K562 (cell line): ENCODE measurements at places on chromosomes 16 and 17. TPM values are rescaled to one million over a fixed set of nuclear protein-coding genes. Genes with fewer than 3 reads are reported as not detected.

PRSS36 gene
- 0.56 and 1.1 TPM in 2 replicates for total RNA-seq

TBC1D26 gene
- not detected in 2 replicates for total RNA-seq

CDRT15L2 gene
- total RNA-seq: not detected in 2 replicates

OTOP2 gene
- total RNA-seq: 0.18 and 0.27 TPM in 2 replicates

GRCh38 chr17:49775546-49776260 lies 11.8 kb upstream of the FAM117A start:
- DNase-seq: no peak

DNA sequence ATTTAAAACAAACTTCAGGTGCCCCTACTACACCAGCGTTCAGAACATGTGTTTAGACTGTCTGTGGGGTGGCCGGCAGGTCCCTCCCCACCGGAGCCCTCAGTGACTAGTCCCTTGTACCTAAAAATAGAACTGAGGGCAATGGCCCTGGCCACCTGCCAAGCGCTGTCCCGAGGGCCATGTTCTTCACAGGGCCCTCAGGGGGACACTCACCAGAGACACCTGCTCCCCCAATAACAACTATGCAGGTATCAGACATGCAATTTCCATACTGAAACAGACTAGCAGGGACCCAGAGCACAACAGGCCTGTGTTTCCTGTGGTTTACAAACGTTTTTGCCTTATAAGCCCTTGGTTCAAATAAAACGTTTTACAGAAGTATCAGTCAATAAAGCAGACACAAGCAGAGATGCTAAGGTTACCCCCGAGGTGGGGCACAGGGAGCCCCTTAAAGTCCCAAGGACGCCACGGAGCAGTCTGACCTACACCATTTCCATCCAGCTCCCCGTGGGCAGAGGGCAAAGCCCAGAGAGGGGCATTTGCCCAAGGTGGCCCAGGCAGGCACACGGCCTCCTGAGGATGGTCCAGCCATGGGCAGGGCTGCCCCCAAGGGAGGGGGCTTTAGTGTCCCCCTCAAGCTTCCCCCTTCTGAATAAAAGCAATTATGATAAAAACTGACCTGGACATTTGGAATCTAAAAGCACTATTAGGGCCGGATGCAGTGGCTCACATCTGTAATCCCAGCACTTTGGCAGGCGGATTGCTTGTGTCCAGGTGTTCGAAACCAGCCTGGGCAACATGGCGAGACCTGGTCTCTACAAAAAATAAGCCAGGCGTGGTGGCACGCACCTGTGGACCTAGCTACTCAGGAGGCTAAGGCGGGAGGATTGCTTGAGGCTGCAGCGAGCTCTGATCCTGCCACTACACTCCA lies 896 bp upstream of the MYLK3 start:
- DNase-seq: peak; percentile 53

DNA sequence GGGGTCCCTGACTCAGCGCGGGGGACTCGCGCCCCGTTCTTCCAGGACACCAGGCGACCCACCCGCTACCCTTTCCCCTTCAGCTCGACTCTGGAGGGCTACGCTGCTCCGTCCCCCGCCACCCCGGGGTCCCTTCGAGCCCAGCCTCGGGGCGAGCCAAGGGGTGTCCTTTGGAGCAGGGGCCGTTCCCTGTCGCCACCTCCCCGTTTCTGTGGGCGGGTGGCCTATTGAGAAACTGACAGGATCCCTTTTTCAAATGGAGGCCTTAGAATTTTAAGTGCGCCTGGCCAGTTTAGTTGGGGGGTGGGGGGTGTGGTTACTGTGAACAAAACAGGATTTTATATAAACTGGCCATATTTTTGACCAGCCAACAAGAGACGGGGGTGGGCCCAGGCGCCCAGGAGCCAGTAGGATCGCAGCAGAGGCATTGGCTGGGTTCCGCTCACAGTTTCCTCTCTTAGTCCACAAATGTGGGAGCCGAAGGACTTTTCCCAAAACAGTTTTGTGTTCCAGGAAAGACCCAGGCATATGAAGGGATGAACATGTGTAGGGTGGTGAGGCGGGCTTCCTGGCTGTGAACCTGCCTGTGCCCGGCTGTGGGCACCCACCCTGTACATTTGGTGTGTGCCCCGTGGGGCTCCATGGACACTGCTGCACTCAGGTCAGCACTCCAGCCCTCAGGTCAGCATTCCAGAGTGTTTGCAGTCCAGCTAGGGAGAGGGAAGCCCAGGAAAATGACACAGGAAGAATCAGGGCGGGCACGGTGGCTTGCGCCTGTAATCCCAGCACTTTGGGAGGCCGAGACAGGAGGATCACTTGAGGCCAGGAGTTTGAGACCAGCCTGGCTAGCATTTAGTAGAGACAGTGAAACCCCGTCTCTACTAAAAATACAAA lies 722 bp upstream of the TIMP2 start:
- DNase-seq: no peak

DNA sequence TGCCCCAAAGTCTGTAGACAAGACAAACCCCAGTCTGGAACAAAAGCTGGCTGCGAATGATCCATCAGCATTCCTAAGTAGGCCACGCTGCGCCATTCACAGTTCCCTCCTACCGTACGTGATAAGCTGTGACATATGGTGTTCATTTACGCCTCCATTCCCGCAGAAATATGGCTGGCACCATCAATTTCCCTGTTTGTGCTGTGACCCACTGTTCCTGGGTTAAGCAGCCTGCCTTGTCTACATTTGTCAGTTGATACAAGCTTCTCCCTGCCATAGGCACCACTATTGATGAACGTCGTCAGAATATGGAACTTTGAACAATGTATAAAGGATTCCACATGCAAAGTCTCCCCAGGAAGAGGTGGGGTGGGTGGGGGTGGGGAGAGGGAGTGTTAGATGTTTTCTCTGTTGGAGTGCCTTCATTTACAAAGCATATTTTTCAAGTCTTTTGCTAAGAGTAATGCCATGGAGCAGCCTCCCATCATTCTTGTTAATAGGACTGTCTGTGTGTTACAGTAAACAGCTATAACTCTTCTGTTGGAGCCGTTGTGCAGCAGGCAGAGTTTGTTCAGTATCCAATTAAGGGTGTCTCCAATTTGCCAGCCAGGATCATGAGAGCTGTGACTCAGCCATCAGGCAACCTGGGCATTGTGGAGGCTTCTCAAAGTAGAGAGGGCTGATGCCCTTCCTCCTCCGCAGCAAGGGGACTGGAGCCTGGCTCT lies 294.6 kb downstream of the TMEM114 start:
- no peak for DNase-seq

DNA sequence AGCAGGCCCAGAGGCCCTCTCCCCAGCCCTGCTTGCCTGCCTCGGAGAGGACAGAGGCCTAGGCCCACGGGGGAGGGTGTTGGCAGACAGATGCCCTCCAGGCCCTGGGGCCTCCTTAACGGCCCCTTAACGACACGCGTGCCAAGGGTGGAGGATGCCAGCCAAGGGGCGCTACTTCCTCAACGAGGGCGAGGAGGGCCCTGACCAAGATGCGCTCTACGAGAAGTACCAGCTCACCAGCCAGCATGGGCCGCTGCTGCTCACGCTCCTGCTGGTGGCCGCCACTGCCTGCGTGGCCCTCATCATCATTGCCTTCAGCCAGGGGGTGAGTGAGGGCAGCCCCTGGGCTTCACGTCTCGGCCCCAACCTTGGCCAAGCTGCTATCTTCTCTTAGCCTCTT lies 21.7 kb downstream of the ADCY7 start:
- DNase-seq: no peak

DNA sequence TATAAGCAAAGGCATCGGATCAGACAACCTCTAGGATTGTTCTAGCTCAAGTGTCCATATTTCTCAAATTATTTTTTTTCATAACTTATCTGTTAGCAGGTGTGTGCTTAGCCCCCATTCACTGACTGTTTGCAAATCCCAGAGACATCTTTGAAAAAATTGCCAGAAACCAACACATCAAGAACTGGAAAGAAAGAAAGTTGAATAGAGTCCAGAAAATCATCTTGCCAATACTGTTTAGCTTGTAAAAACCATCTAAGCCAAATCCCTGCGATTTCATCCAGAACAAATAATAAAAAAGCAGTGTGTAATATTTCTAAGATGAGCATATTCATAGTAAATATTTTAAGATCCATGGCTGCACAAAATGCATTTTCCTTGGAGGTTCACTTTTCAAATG lies 64.5 kb downstream of the WSCD1 start:
- no peak for DNase-seq

- no peak for DNase-seq
Measured at GRCh38 chr17:64784353-64785010, 122.4 kb upstream of the SMURF2 start.

GRCh38 chr17:39639566-39640458 lies 2.9 kb downstream of the STARD3 start:
- no peak for DNase-seq

DNA sequence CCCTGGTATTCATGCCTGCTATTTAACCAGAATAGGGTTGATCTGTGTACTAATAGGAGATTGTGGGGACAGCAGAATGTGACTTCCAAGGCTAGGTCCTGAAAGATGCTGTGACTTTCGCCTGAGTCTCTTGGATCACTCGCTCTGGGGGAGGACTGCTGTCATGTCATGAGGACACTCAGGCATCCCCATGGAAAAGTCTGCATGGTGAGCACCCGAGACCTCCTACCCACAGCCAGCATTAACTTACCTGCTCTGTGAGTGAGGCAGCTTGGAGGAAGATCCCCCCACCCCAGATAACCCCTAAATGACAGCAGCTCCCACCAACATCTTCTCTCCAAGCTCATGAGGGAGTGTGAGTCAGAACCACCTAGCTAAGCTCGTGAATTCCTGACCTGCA lies 30.3 kb upstream of the C16orf78 start:
- DNase-seq: no peak

DNA sequence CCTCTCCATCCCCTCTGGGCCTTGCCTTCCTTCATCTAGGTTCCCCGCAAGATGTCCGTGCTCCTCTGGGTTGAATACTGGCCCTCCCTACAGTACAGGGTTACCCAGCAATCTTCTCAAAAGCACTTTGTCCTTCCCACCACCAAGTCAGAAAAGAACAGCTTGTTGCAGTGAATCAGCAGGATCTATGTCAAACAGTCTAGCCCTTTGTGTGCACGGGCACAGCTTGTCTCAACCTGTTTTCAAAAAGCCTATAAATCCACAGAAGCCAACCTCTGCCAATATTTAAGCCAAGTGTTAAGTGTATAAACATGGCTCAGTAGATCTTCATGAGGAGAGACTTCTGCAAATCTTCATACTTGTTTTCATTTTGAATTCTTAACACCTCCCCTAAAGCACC lies 25.2 kb downstream of the C17orf67 start:
- DNase-seq: no peak

- no peak for DNase-seq
Measured at GRCh38 chr16:82177555-82177954, 7.5 kb upstream of the MPHOSPH6 start.

GRCh38 chr16:80614908-80615671 lies 74.3 kb downstream of the DYNLRB2 start:
- no peak for DNase-seq

- DNase-seq: peak; percentile 37
Measured at GRCh38 chr17:39175695-39176093, 9.7 kb upstream of the ARL5C start.

- no peak for DNase-seq
Measured at GRCh38 chr16:53290520-53290919, 143.8 kb upstream of the RBL2 start.

DNA sequence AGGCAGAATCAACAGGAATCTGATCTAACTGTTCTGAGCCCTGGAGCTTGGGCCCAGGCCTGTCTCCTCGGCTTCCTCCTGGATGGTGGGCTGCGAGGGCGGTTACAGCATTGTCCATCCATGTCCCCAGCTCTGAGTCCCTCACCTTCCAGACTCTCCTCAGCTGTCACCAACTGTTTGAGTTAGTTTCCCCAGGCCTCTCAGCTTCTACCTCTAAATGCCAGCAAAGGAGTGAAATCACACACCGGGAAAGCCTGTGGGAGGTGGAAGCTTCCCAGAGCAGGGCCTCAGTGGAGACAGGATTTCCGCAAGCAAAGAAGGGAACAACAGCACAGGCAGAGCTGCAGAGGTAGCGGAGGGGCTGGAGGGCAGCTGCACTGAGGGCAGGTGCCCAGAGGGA lies 9.4 kb upstream of the PRPSAP2 start:
- no peak for DNase-seq

DNA sequence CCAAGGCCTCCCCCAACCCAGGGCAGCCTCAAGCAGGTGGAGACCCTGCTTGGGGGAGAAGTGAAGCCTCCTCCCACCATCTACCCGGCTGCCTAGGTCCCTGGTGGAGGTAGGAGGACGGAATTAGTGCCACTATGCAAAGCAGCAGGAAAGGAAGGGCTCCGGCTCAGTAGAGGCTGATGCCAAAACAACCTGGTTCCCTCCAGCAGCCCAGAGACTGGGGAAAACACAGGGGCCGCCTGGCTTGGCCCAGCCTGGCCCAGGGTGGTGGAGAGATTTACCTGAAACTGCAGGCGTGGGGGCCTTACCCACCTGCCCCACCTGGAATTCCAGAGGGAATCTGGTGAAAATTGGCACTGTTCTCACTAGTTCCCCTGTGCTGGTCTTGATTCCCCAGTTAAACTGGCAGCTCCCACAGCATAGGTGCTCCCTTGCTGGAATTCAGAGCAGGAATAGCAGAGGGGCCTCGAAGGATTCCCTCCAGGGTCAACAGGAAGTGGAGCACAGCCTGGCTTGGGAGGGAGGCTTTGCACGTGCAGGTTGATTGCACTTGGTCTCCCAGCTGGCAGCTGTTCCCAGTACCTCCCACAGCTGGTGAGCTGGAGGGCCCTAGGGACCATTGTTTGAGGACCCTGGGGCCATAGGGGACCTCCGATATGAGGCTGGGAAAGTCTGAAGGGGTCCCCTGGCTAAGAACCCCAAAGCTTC lies 4.5 kb downstream of the CD79B start:
- no peak for DNase-seq

- no peak for DNase-seq
Measured at GRCh38 chr16:58339452-58339981, 44.7 kb upstream of the PRSS54 start.

GRCh38 chr16:24850289-24850938 lies 4.7 kb downstream of the SLC5A11 start:
- no peak for DNase-seq

- no peak for DNase-seq
Measured at GRCh38 chr17:73841431-73842060, 197.3 kb upstream of the SDK2 start.

GRCh38 chr16:69133373-69133954 lies 1.0 kb downstream of the UTP4 start:
- no peak for DNase-seq

GRCh38 chr16:57531253-57531575 lies 5.2 kb downstream of the CCDC102A start:
- no peak for DNase-seq
